ENCODE measurements at places on chromosomes 4 and X. TPM values are rescaled to one million over a fixed set of nuclear protein-coding genes. Genes with fewer than 3 reads are reported as not detected.
A peak's percentile ranks its signal among the peaks of the same experiment; 100 is the strongest.

Gene PRR27
- not detected for total RNA-seq

Gene CFI
- 22.6 TPM for total RNA-seq

Gene PCGF3
- total RNA-seq, result 21.4 TPM

Gene CCNQ
- total RNA-seq, result 31.8 TPM

Gene F8A3
- total RNA-seq, result 5.9 TPM

Gene SATL1
- 0.10 TPM for total RNA-seq

Gene TRMT44
- total RNA-seq, result 8.8 TPM

Gene XKRX
- total RNA-seq, result not detected

Gene STARD8
- 13.2 TPM for total RNA-seq

Gene HGFAC
- 0.34 TPM for total RNA-seq

Gene GPR34
- 11.4 TPM for total RNA-seq

Gene MYOZ2
- total RNA-seq, result 523 TPM

Gene EPHA5
- total RNA-seq, result 8.0 TPM

Gene PROM1
- total RNA-seq, result 5.5 TPM

Gene JCHAIN
- total RNA-seq, result 9.0 TPM

- DNase-seq, result no peak
These were observed 447.9 kb upstream of the FAM241A start for GRCh38 chr4:111697176-111697942.

DNA sequence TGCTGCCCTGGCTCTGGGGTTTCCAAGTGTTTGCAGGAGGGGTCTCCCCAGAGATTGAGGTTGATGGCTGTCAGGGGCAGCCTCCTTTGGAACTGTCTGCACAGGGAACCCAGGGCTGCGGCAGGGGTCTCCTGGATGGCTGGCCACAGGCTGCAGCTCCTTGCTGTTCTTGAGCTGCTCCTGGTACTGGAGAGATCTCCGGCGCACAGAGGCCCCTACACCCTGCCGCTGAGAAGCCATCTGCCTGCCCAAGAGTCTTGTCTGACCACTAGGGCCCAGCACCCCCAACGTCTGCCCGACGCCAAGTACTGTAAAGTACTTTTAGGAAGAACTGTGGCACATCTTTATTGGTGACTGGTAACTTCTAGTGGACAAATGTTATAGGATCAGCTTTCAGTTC is 13.5 kb downstream of the STIM2 start:
- no peak for DNase-seq

DNA sequence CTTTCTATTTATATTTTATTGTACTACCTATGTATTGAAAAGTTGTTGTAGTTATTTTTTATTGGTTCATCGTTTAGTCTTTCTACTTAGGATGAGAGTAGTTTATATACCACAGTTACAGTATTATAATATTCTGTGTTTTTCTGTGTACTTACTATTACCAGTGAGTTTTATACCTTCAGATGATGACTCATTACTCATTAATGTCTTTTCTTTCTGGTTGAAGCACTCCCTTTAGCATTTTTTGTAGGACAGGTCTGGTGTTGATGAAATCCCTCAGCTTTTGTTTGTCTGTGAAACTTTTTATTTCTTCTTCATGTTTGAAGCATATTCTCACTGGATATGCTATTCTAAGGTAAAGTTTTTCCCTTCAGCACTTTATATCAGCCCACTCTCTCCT is 7.7 kb downstream of the LUZP4 start:
- DNase-seq, result no peak

DNA sequence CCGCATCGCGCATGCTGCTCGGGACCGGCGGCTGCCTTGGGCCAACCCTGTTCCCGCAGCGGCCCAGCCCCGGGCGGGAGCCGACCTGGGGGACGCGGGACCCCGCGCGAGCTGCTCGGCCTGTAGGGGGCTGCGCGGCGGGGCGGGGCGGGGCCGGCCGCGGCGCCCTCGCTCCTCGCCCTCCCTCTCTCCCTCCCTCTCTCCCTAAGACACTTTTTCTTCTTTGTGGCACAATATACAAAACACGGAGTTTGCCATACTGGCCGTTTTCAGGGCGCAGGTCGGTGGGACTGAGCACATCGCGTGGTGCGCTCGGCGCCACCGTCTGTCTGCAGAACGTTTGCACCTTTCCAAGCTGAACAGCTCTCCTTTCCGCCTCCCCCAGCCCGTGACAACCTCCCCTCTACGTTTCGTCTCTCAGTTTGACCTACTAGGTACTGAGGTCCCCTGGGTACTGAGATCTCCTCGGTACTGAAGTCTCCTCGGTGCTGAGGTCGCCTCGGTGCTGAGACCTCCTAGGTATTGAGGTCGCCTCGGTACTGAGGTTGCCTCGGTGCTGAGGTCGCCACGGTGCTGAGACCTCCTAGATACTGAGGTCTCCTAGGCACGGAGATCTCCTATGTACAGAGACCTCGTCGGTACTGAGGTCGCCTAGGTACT is 261.1 kb upstream of the PLCXD1 start:
- DNase-seq, result no peak

DNA sequence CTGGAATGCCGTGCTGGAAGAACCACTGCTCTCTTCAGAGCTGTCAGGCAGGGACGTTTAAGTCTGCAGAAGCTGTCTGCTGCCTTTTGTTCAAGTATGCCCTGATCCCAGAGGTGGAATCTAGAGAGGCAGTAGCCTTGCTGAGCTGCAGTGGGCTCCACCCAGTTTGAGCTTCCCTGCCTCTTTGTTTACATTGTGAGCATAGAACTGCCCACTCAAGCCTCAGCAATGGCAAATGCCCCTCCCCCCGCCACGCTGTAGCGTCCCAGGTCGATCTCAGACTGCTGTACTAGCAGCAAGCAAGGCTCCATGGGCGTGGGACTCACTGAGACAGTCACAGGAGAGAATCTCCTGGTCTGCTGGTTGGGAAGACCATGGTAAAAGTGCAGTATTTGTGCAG is 34.8 kb upstream of the MUC7 start:
- DNase-seq, result no peak

GRCh38 chrX:79138658-79139241 is 5.7 kb upstream of the GPR174 start:
- no peak for DNase-seq

- no peak for DNase-seq
These were observed 53.7 kb downstream of the ANAPC10 start for GRCh38 chr4:145044341-145044740.

DNA sequence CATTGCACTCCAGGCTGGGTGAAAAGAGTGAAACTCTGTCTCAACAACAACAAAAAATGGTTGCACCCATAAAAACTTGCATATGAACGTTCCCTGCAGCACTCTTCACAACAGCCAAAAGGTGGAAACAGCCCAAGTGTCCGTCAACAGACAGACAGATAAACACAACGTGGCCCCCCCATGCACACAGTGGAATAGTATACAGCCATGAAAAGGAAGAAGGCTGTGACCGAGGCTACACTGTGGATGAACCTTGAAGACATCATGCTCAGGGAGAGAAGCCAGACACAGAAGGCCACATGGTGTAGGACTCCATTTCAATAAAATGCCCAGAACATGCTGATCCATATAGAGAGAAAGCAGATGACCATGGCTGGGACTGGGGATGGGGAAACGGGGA is 33.5 kb upstream of the ASMTL start:
- no peak for DNase-seq

DNA sequence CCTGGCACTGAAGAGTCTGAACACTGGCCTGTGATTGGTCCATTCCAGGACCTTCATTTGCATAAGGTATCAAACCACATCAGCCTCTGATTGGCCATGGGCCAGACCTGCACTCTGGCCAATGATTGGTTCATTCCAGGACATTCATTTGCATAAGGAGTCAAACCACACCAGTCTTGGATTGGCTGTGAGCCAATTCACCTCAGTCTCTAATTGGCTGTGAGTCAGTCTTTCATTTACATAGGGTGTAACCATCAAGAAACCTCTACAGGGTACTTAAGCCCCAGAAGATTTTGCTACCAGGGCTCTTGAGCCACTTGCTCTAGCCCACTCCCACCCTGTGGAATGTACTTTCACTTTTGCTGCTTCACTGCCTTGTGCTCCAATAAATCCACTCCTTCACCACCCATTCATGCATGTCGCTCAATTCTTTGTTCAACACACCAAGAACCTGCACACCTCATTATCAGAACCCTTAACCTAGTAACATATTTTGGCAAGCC is 14.2 kb upstream of the HERC5 start:
- no peak for DNase-seq

DNA sequence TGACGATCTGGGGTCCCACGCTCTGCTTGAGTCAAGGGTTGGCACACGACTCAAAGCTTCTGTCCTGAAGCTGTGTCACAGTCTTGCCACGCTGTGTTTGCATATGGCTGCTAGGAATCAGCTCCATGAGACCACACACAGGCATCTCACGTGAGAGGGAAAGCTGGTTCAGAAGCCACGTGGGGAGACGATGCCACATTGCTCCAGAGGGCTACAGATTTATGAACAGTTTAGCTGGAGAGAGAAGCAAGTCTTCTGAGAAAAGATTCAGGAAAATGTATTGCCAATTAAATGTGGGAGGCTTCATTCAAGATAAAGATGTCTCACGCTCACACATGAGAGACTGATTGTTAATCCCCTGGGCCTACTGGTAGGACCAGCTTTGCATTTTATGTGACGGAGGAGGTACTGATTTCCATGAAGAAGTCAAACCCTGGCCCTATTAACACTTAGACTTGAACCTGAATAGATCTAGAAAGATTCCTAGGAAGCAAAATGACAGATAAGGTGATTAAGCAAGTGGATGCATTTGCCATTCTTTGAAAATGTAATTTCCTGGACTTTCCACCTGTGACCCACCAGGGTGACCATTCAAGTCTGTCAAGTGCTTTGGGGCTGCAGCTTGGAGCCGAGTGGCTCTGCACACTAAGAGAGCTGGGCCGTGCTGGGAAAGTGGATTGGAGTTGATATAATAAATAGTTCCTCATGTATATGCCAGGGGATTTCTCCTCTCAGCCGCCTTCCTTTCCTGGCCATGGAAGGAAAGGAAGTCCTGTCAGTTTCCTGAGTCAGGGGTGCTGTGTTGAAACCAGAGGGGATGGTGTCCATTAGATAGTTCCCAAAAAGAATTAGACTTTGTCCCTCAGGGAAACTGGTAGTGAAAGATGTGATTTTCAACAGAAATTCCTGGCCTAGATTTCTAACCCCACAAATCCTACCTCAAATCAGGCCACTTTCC is 29.0 kb downstream of the ENPP6 start:
- DNase-seq, result no peak

- DNase-seq, result no peak
These were observed 27.2 kb upstream of the CD40LG start for GRCh38 chrX:136620780-136621179.

- DNase-seq, result no peak
These were observed 12.1 kb upstream of the MAGEA11 start for GRCh38 chrX:149699761-149700160.

DNA sequence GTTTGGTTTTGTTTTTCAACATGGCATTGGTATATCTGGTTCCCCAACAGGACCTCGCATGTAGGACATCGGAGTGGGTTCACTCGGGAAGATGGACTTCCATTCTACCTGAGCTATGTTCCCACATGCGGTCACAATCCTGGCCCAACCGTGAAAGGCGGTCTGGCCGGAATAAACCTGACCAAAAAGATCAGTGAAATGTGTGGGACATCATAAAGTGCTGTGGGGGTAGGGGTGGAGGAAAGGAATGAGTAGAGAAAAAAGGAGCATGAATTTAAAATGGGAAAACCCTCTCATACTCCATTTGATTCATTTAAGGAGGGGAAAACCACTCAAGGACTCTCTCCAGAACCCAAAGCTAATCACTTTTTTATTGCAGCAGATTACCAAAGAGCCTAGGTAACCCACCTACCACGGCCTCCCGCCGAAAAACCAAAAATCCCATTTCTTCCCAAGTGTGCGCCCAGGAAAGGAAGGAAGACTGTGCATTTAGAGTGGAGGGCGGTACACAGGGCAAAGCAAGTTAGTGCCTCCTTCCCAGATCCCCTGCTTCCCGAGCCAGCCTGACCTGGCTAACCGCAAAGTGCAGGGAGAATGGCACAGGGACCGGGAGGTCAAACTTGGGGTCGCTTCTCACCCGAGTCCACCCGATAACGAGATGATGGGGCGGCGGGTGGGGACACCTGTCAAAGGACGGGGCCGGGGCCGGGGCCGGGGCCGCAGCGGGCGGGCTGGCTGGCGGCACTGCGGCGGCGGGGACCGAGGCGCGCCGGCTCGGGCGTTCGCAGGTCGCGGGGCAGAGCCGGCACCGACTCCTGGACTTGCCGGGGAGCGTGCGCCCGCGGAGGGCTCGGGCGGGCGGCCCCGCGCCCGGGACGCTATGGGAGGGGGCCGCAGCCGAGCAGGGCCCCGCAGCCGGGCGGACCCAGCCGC is 669 bp downstream of the TMEM150C start:
- DNase-seq, result no peak

GRCh38 chrX:39895218-39896110 is 202.3 kb downstream of the BCOR start:
- peak; percentile 44 for DNase-seq

- no peak for DNase-seq
These were observed 80.5 kb upstream of the LNX1 start for GRCh38 chr4:53671757-53672156.

- DNase-seq, result no peak
These were observed 426.9 kb upstream of the EPHA5 start for GRCh38 chr4:66097218-66097617.

DNA sequence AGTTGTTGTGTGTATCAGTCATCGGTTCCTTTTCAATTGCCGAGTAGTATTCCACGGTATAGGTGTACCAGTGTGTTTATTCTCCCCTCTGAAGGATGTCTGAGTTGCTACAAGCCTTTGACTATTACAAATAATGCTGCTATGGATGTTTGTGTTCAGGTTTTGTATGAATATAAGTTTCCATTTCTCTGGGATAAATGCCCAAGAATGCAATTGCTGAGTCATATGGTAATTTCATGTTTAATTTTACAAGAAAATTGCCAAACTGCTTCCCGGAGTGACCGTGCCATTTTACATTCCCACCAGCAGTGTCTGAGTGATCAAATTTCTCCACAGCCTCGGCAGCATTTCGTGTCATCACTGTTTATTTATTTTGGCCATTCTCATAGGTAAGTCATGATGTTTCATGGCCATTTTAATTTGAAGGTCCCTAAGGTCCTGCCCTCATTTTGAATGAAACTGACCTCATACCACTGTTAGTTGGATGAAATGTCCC is 73.9 kb downstream of the IRF2 start:
- no peak for DNase-seq

GRCh38 chrX:115419069-115419468 is 129.6 kb downstream of the LUZP4 start:
- DNase-seq, result no peak

GRCh38 chrX:155632431-155633100 is 19.8 kb upstream of the TMLHE start:
- no peak for DNase-seq

- no peak for DNase-seq
These were observed 81.5 kb upstream of the F9 start for GRCh38 chrX:139448996-139449395.

- no peak for DNase-seq
These were observed 126.0 kb downstream of the GRIA3 start for GRCh38 chrX:123310112-123310511.
